ENCODE measurements at places on chromosomes 12 and 14. TPM values are rescaled to one million over a fixed set of nuclear protein-coding genes. Genes with fewer than 3 reads are reported as not detected.

DNA sequence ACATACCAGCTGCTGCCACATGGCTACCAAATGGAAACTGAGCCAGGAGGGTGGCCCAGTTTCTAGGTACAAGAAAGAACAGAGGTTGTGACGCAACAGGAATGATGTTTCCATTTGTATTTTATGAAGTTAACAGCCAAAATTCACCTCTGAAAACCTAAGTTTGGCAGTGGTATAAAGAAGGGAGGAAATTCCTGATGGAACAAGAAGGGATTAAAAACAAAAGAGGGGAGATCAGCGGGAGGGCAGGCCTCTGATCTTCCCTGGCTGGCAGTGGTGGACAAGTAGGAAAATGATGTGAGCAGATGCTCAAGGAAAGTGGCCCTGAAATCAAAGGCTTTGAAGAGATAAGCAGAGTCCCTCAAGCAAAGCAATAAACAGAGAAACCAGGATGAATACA lies 47.3 kb upstream of the BCL2L14 start:
- no peak for DNase-seq

GRCh38 chr12:86513226-86513625 lies 257.0 kb upstream of the MGAT4C start:
- no peak for DNase-seq

- no peak for DNase-seq
Measured at GRCh38 chr14:105090493-105091053, 25.3 kb upstream of the GPR132 start.

DNA sequence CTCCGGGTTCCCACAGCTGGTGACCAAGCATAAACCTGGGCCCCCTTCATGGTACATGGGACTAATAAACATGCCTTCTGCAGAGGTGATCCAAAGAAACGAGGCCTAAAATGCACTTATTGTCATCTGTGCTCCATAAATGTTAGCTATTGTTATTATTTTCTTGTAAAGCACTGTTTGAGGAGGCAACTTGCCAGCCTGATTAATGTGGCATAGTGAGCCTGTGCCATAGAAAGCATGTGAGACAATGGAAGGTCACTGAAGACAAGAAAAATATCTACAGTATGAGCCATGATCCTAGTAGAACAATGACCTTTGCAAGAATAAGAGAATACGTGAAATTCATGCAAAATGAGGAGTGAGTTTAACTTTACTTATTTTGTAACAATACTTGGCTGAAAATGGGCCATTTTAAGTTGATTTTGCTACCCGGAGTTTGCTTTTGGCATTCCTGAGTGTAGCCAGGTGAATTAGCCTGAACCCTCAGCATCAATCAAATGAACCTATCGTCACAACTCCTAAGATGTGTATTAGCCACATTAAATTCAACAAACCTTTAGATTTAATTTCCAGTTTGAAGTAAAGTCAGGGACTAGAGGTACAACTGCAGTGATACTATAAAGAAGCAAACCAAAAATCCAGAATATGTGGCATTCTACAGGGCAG lies 52.2 kb downstream of the CPM start:
- DNase-seq = no peak

DNA sequence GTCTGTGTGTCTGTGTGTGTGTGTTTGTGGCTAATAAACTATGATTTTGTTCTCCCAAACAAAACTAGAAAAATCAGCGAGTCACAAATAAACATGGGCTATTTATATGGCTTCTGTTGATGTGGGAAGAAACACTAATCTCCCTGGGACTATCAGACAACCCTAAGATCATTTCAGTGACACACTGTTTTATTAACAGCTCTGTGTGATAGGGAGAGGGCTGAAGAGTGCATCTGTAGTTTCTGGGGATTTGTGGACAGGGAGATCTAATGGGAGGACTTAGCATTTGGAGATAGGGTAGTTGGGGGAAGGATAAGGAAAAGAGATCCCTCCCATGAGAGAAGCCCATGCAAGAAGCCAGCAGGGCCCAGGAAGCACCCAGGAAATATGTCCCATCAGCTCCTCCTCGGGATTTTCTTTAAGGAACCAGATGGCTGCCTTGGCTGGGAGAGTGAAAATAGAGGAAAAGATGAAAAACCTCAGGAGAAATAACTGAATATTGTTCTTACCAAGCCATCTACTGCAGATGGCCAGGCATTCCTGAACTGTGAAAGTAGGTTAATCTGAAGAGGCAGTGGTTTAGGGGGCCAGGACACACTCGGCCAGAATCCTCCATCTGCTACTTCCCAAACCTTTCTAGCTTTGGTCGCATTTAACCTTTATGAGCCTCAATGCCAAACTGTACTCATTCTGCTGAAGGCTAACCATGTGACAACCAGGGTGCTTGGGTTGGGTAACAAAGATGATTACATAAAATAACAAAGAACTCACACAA lies 253.4 kb downstream of the BTG1 start:
- no peak for DNase-seq

DNA sequence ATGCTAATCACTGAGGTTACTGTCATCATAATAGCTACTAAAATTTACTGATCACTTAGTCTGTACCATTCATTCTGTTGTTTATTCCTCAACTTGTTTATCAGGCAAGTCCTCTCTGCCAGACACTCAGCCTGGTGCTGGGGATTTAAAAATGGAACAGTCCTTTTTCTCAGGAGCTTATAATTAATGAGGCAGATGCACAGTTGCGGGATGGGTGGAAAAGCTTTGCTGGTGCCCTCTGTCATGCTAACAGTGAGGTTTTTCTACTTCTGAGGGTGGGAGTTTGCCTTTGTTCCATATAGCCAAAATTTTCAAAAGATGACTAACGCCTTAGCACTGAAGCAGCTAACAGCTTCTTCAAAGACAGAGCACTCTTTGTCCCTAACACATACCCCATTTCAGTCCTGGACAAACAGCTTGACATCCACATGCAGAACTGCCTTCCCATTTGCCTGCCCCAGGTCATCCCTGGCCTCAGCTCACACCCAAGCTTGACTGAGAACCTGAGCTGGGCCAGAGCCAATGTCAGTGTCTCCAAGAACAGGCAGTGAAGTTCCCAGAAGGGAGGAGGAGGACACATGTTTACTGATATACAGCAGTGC lies 30.8 kb upstream of the HSPB8 start:
- no peak for DNase-seq

- DNase-seq = no peak
Measured at GRCh38 chr12:2129076-2129475, 76.3 kb downstream of the CACNA1C start.

DNA sequence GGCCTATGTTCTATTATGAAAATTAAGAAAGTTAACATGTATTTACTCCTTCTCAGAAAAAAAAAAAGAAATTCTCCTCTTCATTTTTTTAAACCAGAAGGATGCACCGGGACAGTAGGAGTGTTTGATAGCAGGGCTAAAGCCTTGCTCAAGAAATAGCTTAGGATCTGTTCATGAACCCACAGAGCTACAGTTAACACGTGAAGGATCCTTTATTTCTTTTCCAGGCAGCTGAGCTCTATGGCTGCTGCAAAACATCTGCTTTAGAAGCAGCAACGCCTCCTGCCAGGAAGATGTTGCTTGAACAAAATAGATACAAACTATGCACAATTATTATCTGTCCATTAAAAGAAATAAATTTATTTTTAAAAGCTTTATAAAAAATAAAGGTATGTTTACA lies 254.8 kb downstream of the PRKD1 start:
- DNase-seq = no peak

DNA sequence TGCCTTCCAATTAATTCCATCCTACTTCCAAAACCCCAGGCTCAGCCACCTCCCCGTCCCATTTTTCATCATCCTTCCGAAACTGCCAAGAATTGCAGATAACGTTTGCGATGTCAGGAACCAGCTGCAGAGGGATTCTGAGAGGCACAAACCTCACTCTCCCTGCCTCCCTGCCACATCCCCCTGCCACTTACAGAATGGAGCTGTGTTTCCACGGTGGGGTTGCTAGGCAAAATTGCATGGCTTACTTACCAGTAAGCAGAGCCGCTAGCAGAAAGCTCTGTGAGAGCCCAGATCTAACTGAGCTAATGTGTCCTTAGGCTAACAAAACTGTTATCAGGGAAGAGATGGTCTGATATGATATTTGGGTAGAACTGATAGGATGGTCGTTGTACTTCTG lies 127.4 kb downstream of the KCNK10 start:
- DNase-seq = no peak

GRCh38 chr12:14264778-14265177 lies 100.7 kb upstream of the ATF7IP start:
- no peak for DNase-seq

GRCh38 chr14:58557242-58557641 lies 80.5 kb upstream of the DACT1 start:
- no peak for DNase-seq

DNA sequence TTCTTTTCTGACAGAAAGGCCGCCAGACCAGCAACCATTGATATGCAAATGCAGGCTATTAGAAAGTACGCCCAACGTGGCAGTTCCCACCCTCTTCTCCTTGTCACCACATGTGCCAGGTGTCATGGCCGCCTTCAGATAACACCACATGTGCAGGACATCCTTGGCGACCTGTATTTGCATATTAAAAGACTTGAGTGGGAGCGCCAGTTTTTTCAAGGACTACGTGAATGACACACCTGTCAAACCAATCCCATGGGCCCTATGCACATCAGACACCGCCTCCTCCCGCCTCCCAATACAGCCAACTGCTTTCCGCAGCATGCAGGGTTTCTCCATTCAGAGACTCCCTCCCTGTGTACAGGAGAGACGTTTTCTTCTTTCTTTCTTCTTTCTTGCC lies 318.6 kb upstream of the FAR2 start:
- no peak for DNase-seq

DNA sequence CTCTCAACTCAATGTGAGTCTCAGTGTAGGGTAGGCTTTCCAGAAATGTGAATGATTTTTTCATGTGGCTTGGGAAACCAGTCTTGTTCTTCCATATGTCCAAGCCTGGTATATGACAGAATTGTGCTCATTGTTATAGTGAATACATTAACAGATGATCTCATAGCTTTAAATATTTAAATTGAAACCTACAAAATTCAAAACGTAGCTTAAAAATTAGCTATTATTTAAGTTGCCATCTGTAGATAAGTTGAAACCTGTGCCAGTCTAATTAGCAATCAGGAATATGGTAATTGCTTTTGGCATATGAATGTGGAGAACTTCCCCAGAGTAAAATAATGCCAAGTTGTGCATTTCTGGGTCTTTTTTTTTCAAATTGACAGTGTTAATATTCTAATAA lies 891.6 kb upstream of the SEL1L start:
- DNase-seq = no peak

DNA sequence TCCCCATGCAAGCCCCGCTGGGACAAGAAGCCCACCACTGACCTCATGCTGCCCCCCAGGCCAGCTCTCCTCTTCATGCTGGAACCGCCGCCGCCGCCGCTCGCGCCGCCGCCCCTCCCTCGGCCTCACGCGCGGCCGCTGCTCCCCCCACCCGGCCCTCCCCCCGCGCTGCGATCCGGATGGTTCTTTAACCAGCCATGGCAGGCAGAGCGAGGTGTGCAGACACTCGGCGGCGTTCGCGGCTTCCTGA lies at the start of gene DCAF5:
TSS of gene DCAF5 (minus strand) at position 218 of the 250 bp plus-strand sequence. CDS start at position 77, 141 bp downstream.
- no peak for DNase-seq

- DNase-seq = no peak
Measured at GRCh38 chr12:29709496-29710040, 74.2 kb downstream of the TMTC1 start.

DNA sequence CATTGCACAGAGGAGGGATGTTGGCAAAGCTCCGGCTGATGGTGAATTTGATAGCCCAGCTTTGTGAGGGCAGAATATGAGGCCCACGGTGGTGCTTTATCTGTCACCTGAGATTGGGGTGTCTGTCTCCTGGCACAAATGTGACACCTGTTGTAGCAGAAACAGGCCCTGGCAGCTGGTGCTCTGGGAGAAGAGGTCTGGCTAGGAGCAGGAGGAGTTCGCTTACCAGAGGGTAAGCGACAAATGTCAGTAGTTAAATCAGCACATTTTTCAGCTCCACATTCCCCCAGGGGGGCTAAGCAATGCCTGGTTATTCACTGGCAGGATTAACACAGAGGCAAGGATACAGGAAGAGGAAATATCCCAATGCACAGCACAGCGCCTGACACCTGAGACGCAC lies 71.1 kb downstream of the B4GALNT3 start:
- DNase-seq = no peak

GRCh38 chr14:36238666-36239363 lies 62.3 kb upstream of the PTCSC3 start:
- DNase-seq = no peak

DNA sequence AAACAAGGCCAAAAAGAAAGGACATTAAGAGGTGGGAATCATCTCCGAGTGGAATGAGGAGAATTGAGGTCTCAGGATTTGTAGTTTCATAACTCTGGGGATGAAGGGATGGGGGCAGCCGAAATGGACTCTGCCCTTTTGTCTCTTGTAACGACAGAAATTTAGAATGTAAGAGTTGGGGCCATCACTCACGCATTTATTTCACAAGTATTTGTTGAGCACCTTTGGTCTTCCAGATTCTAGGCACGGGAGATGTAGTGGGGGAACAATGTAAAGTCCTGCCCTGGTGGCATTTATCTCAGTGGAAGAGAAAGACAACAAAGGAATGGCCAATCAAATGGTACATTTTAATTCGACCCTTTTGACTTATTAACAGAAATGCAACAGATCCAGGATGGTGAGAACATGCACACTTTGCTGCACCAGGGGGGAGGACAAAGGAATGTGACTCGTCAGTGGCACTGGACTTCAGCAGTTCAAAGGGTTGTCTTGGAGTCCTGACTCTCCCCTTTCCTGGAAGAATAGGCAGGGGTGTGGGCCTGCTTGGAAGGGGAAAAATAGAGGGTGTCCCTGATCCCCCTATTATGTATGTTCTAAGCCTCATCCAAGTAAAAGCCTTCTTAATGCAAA lies 102.0 kb downstream of the TMEM30B start:
- DNase-seq = no peak

CLEC9A gene
- polyA plus RNA-seq = 0.19 TPM

TSFM gene
- polyA plus RNA-seq = 41.1 TPM

SIRT4 gene
- 4.0 TPM for polyA plus RNA-seq

EML5 gene
- 2.5 TPM for polyA plus RNA-seq

AICDA gene
- 0.51 TPM for polyA plus RNA-seq

MGP gene
- polyA plus RNA-seq = 43.8 TPM
